KG1 (cell line): ENCODE measurements at places on chromosomes 13 and 19.

GRCh38 chr19:46063201-46063600 lies 22.4 kb upstream of the IGFL4 start:
- no peak for DNase-seq

GRCh38 chr13:37870895-37871550 lies 1.5 kb upstream of the TRPC4 start:
- no peak for DNase-seq

DNA sequence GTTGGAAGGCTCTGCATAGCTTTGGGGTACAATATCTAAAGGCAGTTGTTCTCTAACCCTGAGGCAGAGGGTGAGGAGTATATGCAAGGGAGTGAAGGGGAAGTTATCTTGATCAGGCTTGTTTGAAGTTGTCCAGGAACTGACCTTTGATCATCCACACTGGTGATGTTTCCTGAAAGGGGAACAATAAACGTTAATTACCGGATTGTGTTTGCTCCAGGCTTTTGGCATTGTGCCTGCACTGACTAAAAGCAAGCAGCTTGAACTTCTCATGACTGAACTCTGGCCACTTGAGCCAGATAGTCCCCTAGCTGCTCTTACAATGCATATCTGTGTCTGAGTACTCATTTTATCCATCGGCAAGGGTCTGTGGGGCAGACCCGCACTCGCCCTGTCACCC lies 27.0 kb upstream of the ZNF726 start:
- DNase-seq, result no peak

DNA sequence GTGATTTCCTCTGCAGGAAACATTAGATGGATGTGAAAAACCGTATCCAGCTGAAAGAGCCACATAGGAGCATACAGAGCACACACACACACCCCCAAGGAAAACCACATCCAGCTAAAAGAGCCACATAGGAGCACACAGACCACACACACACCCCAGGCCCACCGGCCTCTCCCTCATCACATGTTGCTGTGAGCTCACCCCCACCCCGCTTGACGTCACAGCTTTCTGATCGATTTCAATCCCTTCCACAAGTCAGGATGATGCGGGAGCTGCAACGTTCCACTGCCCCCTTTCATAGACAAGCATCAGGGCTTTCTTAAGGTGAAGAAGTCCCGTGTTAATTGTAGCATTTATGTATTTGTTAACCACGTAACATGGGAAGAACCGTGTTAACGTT lies 72.4 kb upstream of the SOX1 start:
- DNase-seq, result no peak

DNA sequence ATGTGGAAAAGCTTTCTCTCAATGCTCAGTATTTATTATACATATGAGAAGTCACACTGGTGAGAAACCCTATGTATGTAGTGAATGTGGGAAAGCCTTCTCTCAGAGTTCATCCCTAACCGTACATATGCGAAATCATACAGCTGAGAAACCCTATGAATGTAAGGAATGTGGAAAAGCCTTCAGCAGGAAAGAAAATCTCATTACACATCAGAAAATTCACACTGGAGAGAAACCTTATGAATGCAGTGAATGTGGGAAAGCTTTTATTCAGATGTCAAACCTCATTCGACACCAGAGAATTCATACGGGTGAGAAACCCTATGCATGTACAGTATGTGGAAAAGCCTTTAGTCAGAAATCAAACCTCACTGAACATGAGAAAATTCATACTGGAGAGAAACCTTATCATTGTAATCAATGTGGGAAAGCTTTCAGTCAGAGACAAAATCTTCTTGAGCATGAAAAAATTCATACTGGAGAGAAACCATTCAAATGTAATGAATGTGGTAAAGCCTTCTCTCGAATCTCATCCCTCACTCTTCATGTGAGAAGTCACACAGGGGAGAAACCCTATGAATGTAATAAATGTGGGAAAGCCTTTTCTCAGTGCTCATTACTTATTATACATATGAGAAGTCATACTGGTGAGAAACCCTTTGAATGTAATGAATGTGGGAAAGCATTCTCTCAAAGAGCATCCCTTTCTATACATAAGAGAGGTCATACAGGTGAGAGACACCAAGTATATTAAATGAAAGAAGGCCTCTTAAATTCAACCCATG lies 34.4 kb downstream of the ZNF568 start:
- DNase-seq, result no peak

DNA sequence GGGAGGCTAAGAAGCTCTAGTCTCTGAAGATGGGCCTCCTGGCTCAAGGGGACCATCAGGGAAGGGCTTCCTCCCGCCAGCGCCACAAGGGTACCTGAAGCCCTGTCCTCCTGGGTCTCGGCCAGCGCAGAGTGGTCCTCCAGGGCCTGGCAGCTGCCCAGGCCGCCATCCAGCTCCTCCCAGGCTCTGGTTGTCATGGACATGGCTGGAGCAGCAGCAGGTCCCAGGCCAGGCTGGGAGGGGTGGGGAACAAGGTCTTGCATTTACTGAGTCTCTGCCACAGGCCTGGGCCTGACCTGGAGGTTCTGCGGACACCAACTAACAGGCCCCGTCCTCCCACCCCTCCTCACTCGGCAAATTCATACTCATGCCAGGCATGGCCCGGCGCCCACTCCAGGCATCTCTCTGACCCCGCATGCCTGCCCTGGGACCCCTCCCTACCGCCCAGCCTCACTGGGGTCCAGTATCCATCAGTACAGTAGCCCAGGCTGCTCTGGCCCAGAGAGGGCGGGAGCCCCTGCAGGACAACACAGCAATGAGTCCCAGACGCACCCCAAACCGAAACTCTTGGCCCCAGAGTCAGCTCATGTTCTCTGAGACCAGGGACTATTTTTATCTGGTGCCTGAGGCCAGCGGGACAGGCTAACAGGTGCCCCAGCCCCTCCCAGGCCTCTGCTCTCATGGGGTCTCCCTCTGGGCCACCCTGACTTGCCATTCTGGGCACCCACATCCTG lies 938 bp downstream of the JSRP1 start:
- DNase-seq, result no peak

DNA sequence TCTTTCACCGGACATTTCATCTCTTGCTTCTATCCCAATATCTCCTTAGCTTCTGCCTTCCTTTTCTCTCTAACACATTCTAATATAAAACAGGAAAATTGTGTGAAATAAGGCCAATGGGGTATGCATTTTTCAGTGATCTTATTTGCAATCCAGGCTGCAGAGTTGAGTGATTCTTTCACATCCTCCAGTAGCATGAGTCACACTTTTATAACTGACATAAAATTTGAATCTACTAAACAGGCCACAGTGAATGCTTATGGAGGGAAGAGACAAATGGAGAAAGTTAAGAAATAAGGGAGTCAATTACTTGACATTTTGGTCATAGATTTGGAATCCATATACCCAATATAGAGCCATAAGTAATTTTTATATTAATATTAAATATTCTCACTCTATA lies 1037.0 kb upstream of the SPRY2 start:
- DNase-seq, result no peak

DNA sequence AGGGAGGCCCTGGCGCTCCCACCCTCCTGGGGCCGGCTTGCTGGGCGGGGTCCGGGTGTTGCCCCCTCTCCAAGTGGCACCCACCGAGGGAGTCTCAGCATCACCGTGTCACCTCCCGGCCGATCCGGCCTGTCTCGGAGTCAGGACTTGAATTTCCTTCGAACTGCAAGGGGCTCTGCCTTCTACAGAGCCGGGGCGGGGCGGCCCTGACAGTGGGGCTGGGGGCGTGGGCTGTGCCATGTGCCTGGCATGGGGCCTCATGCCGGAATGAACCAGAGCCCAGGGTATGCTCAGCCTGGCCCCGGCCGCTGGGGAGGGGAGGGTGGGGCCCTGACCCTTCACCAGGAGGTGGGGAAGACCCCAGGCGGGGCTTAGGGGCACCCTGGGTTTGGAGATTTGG lies 47.0 kb upstream of the TCF3 start:
- DNase-seq, result no peak

GRCh38 chr19:40831502-40832430 lies 18.5 kb downstream of the CYP2A6 start:
- no peak for DNase-seq

DNA sequence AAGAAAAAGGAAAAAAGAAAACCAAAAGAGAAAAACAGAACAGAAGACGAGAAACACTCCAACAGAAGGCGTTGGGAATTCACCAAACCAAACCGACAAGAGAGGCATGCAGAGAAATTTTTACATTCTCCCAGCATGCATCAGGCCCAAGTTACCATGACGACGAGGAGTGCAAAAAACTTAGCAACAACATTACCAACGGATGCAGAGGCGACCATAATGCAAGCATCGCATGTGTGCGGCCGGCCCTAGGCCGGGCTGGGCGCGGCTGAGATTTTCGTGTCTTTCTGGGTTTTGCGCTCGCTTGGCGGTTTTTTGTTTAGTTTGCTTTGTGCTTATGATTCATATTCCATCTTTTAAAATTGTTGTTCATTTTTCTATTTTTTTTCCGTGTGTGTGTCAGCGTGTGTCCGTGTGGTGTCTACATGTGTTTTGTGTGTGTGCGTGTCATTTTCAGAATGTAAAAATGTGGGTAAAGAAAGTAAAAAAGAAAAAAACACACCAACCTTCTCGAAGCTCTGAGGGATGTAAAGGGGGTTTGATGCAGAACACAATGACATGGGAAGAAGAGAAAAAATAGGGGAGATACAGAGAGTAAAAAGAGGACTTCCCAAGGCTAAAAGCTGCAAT lies 84.9 kb downstream of the PTPRS start:
- no peak for DNase-seq
